ENCODE measurements at places on chromosomes 3 and 15.

DNA sequence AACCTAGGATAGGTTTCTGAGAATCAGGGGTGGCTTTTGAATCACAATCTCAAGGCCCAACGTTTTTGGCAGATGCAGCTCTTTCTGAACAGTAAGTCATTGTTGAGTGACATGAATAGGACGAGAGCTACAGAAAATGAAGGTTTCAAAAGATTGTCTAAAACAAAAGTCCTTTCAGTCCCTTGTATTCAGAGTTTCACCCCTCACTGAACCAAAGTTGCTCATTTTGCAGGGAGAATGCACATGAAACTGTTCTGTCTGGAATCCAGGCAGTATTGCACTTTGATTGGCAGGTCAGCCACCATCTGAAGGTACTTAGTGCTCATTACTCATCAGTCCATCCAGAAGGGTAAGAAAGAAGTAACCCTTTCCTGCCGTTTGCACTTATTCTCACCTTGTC is 24.1 kb upstream of the RASGRP1 start:
- DNase-seq: no peak

GRCh38 chr15:90882781-90883525 is 1.4 kb upstream of the FES start:
- no peak for DNase-seq

DNA sequence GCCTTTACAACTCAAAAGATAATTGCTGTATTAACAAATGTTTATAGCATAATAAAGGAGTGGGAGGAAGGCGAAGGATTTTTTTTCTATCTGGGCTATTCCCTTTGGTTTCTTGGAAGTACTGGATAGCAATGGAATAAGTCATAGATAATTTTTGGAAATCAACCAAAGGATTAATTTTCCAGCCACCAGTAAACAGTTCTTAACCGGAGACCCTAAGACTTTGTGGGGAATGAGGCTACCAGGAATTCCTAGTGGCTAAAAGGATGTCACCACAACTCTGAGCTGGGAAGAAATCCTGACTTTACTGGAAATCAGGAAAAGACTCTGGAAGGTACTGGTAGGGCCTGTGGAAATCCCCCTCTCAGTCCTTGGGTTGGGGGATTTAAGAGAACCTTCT is 138.4 kb upstream of the RARB start:
- no peak for DNase-seq

- no peak for DNase-seq
Measured at GRCh38 chr3:98246142-98246541, 17.9 kb upstream of the OR5H6 start.

GRCh38 chr3:107008213-107008612 is 369.0 kb upstream of the CCDC54 start:
- DNase-seq: no peak
